ENCODE measurements at places on chromosomes 1 and 21.

- no peak for ATAC-seq
Measured at GRCh38 chr1:24048205-24048869, 63.6 kb downstream of the MYOM3 start.

DNA sequence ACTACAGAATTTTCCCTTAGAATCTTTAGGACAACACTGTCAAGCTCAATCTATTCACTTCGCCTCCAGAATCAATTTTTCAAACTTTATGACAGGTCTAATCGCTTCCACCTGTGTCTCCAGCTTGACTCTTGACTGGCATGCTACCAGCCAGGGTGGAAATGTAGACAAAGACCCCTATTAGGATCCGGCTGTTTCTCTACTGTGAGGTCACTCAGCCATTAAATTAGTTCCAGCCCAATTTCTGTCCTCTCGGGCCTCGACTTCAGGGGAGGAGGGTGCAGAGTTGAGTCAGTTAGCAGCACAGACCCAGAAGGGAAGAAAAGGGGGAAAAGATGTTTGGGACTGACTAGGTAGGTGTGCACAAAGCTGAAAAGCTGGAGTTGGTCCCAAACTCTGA lies 78.5 kb downstream of the HLCS start:
- no peak for ATAC-seq

DNA sequence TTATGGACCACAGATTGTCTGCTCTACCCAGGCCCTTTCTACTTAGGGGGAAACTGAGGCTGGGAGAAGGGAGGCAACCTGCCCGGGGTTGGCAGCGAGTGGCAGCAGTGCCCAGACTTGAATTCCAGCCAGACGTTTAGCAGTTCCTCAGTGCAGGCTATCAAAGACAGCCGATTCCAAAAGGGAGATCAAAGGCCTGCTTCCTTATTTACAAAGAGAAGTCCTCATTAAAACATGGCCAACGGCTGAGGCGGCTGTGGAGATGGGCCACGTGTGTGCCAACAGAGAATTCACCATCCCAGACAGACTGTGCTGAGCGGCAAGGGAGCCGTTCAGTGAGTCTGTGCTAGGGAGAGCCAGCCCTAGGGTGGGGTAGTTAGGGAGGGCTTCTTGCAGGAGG lies 27.7 kb downstream of the C1QB start:
- no peak for ATAC-seq

DNA sequence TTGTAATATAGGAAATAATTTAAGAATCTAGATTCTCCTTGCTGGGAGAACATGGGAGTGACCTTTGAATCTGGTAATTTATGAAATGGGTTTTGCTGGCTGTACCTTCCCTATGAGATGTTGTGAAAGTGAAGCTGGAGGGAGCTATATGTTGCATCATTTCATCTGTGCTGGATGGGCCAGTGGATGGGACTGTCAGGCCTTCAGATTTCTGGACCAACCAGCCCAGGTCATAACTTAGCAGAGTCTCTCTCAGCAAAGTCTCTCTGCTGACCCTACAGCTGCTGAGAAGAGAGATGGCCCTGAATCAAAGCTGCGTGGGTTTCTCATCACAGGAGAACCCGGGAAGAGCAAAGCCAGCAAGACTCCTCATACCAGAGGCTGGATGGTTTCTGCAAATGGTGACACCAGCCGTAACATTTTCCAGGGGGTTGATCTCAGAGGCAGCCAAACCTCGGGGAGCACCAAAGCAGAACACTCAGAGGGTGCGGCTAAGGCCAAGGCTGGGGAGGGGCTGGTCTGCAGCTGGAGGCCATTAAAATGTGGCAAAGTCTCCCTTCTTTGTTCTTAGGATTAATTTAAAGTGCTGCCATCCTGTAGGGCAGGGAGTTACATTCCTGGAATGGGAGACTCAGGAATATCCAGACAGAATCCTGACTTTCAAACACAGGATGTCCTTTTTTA lies 18.2 kb upstream of the PTGFRN start:
- no peak for ATAC-seq

GRCh38 chr1:200786788-200787187 lies 48.1 kb downstream of the CAMSAP2 start:
- ATAC-seq = no peak

- ATAC-seq = no peak
Measured at GRCh38 chr1:20028125-20028524, 41.9 kb upstream of the PLA2G5 start.

- ATAC-seq = no peak
Measured at GRCh38 chr1:119372503-119373086, 4.0 kb downstream of the HAO2 start.

GRCh38 chr1:199173356-199173755 lies 534.5 kb downstream of the PTPRC start:
- ATAC-seq = peak; percentile 88

DNA sequence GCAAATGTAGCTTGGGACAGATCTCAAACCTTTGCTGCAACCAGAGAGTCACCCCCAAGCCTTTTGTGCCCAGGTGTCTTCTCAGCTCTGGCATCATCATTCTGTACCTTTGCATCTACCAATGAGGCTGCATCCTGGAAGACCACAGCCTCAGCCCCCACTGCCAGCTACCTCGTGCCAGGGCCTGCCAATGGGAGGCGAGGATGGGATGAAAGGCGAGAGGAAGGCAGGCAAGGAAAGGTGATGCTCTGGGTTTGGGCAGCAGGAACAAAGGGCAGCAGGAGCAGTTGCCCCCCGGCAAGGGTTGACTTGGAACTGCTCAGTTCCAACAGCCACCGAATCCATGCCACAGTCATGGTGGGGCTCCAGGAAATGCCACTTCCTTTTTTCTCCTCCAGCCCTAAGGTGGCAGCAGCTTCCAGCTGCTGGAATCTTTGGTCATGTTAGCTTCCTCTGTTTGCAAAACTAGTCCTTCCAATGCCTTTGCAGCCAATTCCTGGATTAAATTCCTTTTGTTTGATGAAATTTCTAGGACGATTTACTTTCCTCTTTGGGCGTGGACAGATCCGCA lies 651.6 kb downstream of the NPHP4 start:
- no peak for ATAC-seq

DNA sequence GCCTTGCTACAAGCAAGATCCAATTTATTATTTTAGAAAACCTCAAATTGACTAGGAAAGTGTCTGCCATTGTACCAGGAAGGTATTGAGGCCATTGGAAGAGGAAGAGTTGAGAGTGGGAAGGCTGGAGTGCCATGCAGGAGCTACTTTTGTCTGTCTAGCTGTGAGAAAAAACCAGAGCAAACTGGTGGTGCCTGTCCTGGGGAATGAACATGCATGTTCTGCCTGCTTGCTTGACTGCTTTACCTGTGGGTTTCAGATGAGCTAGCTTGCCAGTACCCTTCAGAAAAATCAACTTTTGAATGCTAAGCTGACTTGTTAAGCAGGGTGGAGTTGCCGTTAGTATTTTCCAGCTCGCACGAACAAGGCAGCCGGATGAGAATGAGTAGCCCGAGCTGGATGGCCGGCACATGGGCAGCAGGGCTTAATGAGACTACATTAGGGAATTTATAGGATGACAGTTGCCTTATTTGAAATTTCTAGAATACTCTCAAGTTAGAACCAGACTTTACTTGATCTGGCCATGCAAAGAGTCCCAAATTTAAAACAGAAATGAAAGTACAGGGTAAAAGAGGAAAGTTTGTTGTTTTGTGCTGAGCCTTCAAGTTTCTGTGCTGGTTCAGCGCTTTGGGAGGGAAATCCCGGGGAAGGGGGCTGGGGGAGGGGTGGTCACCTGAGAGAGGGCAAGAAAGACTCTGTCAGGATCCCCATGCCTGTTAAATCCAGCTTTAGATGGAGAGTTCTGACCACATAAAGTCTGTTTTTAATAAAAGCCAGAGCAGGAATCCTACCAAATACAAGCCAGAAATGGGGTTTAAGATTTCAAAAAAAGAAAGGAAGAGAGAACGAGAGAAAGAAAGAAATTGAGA lies 29.6 kb upstream of the C1orf105 start:
- peak; percentile 93 for ATAC-seq

DNA sequence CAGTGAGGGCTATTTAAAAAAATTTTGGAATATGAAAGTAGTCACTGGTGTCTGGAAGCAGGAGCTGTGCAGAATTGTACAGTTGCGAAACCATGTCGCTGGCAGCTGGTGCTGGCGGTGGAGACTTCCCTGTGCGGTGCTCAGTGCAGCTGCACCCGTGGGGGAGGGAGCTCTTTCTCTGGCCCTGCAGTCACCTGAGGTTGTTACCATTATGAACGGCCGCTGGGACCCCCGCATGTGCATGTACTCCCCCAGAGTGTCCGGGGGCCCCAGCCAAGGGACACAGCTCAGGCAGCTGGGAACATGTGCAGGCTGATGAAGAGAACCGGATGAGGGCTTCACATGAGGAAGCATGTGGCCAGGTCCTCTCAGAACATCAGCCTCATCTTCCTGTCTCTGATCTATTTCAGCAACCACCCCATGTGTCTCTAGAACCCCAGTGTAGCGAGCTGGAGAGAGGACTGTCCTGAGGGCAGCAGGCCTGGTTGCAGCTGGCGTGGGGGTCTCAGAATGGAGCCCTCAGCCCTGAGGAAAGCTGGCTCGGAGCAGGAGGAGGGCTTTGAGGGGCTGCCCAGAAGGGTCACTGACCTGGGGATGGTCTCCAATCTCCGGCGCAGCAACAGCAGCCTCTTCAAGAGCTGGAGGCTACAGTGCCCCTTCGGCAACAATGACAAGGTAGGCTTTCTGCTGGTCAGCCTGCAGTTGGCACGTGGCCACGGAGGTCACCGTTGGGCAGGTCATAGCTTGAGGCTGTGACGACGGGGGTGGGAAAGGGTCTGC lies at the start of gene TRPM2:
Gene TRPM2 (plus strand): TSS at position 431 of the 780 bp plus-strand sequence. CDS start 80 bp downstream, at position 511.
- peak; percentile 48 for ATAC-seq

GRCh38 chr1:214165850-214166374 lies 115.0 kb upstream of the SMYD2 start:
- no peak for ATAC-seq

GRCh38 chr1:54027848-54028247 lies 9.9 kb upstream of the LDLRAD1 start:
- ATAC-seq = no peak
